ENCODE measurements at places on chromosomes 7 and 10.

DNA sequence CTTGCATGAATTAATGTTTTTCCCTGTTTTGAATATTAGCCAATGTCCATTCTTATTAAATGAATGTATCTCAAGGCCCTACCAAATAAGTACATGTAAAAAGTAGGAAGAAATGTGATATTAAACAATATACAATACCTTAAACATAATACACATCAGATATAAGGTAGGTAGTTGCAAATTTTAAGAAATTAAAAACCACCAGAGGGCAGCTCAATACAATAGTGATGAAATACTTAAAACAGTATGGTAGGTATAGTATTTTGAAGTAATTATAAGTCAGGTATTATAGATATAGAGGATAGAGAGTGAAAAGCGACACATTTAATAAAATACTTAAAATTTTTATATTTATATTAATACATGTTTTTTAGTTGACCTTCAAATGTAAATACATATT, 43.6 kb upstream of the CDK14 start:
- peak; percentile 39 for DNase-seq

GRCh38 chr10:119290301-119291048, 83.1 kb downstream of the GRK5 start:
- no peak for DNase-seq

- DNase-seq: no peak
These were observed 54.6 kb upstream of the BMPER start for GRCh38 chr7:33850768-33851167.

DNA sequence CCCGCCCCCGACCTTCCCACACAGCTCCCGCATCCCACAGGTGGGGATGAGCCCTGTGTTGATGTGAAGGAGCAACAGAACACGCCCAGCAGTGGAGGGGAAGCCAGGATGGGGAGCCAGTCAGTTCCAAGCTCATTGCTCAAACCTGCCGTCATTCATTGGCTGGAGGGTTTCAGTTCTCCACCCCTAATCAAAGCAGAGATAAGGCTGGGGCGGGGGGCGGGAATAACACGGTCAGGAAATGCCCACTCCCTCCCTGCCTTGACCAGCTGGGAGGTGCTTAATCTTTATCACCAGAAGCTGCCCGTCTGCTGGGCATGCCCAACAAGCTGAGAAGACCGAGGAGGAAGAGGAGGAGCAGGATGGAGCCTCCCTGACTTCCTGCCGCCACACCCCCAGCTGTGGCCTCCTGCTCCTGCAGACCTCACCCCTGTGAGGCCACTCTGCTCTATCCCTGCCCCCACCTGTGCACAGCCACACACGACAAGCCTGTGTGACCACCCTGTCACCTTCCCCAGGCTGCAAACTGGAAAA, 265.1 kb downstream of the ZEB1 start:
- DNase-seq: no peak

All from suppressor macrophage treated with lipopolysaccharide for 1 hour (primary cell).